ENCODE measurements at places on chromosomes 5 and 9.
A peak's percentile ranks its signal among the peaks of the same experiment; 100 is the strongest.

DNA sequence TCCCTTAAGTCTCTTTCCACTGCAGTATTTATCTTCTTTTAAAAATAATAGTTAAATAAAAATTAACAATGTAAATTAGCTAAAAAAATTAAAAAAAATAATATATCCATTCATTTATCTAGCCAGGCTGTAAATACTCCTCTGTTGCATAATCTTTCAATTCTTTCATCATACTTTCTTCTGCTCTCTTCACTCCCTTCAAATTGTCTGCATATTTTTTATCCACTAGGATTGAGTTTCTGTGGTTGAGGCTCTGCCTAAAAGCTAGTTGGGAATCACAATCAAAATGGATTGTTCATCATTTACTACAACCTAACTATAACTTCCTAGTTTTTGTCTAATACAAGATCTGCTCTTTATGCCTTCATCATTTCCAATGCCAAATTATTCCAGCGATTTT is 182.2 kb downstream of the PDE4D start:
- no peak for DNase-seq

GRCh38 chr9:136090056-136090735 is 4.9 kb downstream of the NACC2 start:
- DNase-seq: no peak

- no peak for DNase-seq
Observed at GRCh38 chr5:59328709-59329296, 564.7 kb downstream of the PDE4D start.

DNA sequence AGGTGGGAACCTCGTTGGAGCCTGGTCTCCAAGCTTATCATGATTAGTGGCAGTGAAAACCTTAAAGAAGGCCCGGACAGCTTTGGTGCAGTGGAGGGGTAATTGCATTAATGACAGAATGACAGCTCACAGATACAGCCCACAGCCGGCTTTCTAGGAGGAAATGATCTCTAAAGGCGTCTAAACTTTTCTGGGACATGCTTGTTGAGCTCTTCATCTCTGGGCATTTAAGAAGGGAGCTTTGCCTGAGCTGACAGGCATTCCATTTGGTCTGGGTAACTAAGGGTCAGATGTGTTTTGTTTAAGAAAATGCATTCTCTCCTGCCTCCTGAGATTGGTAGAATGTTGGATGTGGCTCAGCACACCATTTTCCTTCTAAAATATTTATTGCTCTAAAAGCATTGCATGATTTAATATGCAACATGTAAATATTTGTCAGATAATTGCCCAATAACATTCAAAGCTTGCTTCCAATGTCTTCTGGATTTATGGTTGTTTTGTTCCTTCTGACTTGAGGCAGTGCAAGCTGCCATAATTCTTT is 4.0 kb downstream of the ANKRD33B start:
- no peak for DNase-seq

DNA sequence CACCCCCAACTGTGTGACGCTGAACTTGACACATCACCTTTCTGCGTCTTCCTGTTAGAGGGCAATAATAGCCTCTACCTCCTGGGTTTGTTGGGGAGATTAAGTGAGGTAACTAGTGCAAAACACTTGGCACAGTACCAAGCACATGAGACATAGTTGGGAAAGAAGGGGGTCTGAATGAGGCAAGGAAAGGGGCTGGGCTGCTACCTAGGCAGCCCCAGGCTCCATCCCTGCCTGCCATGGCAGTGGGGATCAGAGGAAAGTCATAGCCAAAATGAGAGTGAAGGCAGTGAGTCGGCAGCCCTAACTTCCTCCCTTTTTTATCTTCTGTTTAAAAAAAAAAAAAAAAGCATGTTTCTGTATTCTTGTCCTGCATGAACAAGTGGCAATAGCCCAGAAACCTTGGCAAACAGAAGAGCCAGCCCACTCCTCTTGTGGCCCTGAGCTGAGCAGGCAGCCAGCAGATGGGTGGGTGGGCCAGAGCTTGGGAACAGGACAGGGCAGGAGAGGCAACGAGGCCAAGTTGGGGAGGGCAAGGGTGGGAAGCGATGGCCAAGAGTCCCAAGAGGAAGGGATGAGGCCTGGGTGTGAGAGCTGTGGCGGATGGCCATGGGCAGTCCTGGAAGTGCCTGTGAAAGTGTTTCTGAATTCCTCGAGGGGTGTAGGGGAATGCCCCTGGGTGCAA is 11.4 kb downstream of the CAMK2A start:
- DNase-seq: no peak

- DNase-seq: no peak
Observed at GRCh38 chr5:146079695-146080373, 25.5 kb downstream of the PLAC8L1 start.

DNA sequence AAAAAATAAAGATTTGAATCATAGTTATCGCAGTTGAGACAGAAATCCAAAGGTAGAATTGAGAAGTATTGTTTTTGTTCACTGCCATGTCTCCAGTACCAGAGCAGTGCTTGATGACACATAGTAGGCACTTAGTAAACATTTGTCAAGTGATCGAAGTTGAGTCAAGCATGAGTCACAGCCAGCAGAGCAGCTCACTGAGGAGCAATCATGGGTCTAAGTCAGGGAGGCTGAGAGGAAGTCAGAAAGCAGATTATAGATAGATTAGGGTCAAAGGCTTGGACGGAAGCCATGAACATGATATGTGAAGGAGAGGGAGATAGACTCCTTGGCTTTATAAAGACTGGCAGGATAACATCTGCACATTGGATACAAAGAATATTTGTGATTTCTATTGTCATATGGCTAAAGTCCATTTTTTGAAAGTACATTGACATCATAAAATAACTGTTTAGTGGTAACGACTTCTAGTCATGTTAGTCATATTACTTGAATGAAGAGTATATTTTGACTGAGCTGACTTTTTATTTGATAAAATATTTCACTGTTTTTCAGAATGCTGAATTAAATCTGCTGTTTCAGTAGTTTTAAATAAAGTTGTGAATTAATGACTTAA is 168.5 kb downstream of the RAB3C start:
- no peak for DNase-seq

DNA sequence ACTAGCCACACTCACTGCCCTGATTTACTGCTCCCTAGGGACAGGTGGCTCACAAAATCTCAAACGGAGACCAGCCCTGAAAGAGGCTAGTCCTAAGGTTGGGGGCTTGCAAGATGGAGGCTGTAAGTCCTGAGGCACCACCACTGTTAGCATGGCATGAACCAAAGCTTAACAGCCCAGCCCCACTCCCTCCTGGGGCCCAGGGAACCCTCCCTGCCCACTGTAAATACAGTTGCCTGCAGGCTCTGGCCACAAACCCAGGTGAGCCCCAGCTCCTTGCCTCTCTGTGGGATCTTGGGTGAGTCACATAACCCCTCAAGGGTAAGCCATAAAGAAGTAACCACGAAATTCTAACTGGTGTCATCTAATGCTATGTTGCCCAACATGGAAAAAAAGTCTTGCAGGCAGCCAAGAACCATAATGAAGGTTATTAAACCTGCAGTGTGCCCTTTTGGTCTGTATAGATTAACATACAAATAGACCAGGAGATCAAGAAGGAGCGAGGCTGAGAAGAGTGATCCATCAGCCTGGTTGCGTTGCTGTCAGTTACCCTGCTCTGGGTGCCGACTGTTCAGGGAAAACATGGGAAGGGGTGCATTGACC is 1.7 kb upstream of the POMT1 start:
- DNase-seq: no peak

GRCh38 chr9:126869368-126869767 is 8.9 kb downstream of the ZBTB34 start:
- no peak for DNase-seq

- peak; percentile 77 for DNase-seq
Observed at GRCh38 chr5:142108432-142109330, at the start of gene NDFIP1. Gene NDFIP1 (plus strand): TSS chr5:142108779. CDS start chr5:142108975, 196 bp downstream.

GRCh38 chr5:61159070-61159469 is 3.2 kb downstream of the SMIM15 start:
- no peak for DNase-seq

GRCh38 chr5:79750611-79751510 is 61.2 kb downstream of the CMYA5 start:
- no peak for DNase-seq

GRCh38 chr5:133773247-133774202 is 161.2 kb upstream of the FSTL4 start:
- no peak for DNase-seq

- peak; percentile 20 for DNase-seq
Observed at GRCh38 chr5:143106174-143106573, 297.3 kb downstream of the NR3C1 start.

- no peak for DNase-seq
Observed at GRCh38 chr5:1750469-1750868, 49.2 kb downstream of the MRPL36 start.

GRCh38 chr9:125494653-125494915 is 212.4 kb downstream of the MAPKAP1 start:
- DNase-seq: no peak

DNA sequence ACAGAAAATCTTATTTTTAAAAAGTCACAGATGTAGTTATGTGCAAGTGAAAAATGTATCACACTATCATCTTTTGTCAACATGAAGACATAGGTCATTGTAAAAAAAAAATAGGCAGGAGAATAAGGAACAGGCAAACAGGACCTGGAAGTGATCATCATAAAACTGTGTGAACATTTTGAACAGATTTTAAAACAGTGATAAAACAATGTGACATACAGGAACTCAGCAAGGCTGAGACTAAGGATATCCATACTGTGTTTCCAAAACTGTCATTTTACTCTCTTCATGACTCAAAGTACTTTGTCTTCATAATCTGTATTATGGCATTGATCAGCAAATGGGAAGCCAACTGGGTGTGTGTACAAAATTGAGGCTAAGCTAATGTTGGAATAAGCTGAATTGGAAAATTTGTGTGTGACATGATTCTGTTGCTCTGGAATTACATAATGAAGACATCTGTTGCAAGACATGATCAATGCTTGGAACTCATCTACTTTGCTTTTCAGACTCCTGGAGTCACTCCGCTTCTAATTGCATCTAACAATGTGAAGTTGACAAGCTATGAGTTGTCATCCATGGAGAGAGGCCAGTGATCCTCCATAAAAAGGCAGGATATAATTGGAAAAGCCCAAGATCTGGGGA is 978.7 kb upstream of the NUDT12 start:
- DNase-seq: no peak

GRCh38 chr5:169183576-169183975 is 117.4 kb downstream of the SLIT3 start:
- DNase-seq: no peak

DNA sequence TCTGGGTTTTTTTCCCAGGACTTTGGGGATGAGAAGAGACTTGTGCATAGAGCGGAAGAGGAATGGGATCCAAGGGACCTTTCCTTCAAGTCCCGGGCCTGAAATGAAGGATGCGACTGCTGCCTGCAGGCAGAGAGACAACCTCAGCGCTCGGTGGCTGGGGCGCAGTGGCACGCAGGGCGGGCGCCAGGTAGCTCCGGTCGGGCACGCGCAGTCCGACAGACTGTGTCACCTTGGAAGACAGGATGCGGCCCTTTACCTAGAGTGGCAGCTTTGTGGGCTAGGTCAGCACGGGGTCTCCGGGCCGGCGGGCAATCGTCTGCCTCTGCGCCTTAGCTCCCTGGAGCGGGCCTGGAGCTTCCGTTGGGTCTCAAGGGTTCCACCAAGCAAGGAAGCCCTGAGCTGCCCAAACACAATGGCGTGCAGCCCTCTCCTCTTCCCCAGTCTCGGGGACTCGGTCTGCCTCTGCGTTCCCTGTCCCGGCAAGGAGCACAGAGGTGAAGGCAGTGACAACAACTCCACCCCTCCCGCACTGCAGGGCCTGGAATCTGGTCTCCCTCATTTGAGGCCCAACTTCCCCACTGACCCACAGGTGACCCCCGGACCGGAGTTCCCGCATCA is 6.0 kb downstream of the BARX1 start:
- DNase-seq: no peak

GRCh38 chr9:114501796-114502682 is 3.2 kb downstream of the WHRN start:
- peak; percentile 77 for DNase-seq

GRCh38 chr9:124146031-124146561 is 111.7 kb upstream of the NEK6 start:
- no peak for DNase-seq

DNA sequence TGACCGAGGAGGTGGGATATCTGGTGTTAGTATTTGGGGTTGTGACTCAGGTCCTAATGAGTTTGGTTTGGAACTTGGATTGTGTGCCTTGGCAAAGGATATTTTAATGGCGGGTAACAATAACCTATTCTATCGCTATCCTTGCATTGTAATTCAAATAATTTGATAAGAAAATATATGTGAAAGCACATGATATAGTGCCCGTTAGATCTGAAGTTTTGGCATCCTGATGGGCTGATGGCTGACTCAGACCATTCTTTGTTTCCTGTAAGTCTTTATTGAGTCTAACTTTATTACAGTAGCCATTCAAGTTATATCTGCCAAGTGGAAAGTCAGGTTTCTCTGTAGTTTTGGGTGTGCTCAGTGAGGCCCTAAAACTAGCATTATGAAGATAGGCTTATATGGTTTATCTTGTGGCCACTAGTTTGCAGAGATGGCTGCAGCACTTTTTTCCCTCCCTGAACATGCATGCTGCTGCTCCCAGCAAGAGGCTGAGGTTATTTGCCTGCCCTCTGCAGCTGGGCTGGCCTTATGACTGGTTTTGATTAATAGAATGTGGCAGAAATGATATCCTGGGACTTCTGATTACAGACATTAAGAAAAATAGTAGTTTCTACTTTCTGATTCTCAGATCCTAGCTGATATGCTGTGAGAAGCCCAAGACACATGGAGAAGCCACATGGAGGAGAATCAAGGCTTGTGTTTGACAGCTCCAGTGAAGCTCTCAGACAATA is 46.6 kb downstream of the CFAP95 start:
- no peak for DNase-seq

DNA sequence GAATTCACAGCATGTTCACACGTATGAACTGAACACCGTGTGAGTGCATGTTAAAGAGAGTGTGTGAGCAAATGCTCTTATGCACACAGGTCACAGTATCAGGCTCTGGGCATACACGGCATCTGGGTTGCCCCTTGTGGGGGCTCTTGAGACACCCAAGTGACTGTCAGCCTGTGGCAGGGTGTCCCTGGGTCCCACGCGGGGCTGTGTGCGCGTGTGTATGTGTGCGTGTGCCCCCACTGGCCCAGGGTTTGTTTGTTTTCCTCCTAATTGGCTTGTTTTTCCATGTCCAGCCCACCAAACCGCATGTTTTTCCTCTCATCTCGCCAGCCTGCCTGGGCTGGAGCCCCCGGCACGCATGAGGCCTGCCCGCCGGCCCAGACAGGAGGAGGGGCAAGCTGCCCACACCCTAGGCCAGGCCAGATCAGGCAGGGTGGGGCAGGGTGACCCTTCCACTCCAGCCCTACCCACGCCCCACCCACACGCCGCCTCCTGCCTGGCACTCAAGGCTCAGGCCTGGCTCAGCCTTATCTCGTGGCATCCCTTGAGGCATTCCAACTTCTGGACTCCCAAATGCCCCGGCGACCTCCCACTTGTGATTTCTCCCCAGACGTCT is 28.8 kb downstream of the CNTFR start:
- DNase-seq: no peak

- no peak for DNase-seq
Observed at GRCh38 chr9:112288029-112288428, 45.4 kb downstream of the PTBP3 start.
